Lung microvascular endothelial cell (primary cell): ENCODE measurements at places on chromosomes 3 and 15. TPM values are rescaled to one million over a fixed set of nuclear protein-coding genes. Genes with fewer than 3 reads are reported as not detected.

SATB1 gene
- 3.5 and 4.2 TPM in 2 replicates for total RNA-seq

CXCR6 gene
- total RNA-seq = not detected in 2 replicates

WDR49 gene
- 0.20 and 0.22 TPM in 2 replicates for total RNA-seq

CCDC32 gene
- total RNA-seq = 14.4 and 16.1 TPM in 2 replicates

LRRFIP2 gene
- total RNA-seq = 27.2 and 34.7 TPM in 2 replicates

ZNF770 gene
- total RNA-seq = 15.7 and 25.0 TPM in 2 replicates

AGTR1 gene
- not detected in 2 replicates for total RNA-seq

CACNA2D2 gene
- total RNA-seq = under 0.01 TPM in 1 of 2 replicates, not detected in the other

PLSCR5 gene
- not detected in 2 replicates for total RNA-seq

SPESP1 gene
- total RNA-seq = 0.87 and 1.6 TPM in 2 replicates

CLSTN2 gene
- total RNA-seq = under 0.01 and 0.20 TPM in 2 replicates

GOLGA8T gene
- under 0.01 TPM in 1 of 2 replicates, not detected in the other for total RNA-seq

GADL1 gene
- total RNA-seq = 0.44 TPM in 1 of 2 replicates, not detected in the other

SIN3A gene
- total RNA-seq = 18.3 and 22.0 TPM in 2 replicates

SCN5A gene
- total RNA-seq = 5.9 and 14.9 TPM in 2 replicates

IQCF5 gene
- total RNA-seq = not detected in 2 replicates

SLC28A2 gene
- total RNA-seq = not detected in 2 replicates

ARRDC4 gene
- total RNA-seq = 0.79 and 0.87 TPM in 2 replicates

PARP3 gene
- total RNA-seq = 4.6 and 7.4 TPM in 2 replicates
